ENCODE measurements at places on chromosomes 5 and 9.

DNA sequence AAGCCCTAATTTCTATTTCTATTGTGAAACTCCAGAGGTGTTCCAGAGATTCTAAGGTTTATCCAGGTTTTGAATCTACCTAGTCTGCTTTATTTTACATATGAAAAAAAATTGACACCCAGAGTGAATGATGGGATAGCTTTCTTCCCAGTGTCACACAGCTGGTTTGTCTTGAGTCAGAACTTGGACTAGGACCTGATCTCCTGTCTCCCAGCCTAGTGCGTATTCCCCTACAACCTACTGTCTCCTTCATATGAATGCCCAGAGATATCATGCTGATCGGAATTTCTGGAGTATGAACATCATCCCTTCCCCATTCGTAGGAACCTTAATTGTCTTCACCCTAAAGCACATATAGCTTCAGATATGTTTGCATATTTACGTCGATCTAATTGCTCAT is 524.2 kb downstream of the SPATA31D1 start:
- DNase-seq = no peak

DNA sequence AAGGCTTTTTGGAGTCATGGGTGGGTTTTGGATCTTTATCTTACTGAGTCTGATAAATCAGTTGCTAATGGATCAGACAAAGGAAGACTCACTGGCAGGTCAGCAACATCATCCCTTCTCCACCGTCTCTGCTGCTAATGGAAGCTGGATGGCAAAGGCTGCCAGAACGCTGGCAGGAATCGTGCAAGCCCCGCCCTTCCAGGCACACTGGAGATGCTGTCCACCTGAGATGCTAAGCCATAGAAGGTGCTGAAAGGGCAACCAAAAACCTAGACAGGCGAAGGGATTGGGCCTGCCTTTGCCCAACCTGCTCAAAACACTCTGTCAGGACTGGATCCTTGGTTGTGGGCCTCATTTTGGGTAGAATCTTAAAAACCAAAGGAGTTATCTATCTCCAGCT is 139.5 kb upstream of the FSTL4 start:
- DNase-seq = no peak

DNA sequence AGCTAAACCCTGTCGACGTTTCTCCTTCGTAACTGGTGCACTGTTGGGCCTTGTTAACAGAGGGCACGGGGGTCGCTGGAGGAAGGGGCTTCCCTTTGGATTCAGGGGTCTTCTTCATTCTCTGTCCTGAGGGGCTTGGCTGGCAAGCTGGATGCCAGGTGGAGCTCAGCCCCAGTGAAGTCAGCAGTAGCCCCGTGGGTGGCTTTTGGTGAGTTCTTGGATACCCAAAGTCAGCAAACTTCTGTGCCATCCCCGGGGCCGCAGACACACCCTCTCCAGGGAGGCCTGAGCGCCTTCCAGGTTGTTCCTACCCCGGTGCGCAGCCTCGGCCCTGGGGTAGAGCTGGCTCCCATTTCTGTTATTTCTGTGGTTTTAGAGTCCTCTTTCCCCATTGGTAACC is 12.3 kb upstream of the OBP2A start:
- no peak for DNase-seq

DNA sequence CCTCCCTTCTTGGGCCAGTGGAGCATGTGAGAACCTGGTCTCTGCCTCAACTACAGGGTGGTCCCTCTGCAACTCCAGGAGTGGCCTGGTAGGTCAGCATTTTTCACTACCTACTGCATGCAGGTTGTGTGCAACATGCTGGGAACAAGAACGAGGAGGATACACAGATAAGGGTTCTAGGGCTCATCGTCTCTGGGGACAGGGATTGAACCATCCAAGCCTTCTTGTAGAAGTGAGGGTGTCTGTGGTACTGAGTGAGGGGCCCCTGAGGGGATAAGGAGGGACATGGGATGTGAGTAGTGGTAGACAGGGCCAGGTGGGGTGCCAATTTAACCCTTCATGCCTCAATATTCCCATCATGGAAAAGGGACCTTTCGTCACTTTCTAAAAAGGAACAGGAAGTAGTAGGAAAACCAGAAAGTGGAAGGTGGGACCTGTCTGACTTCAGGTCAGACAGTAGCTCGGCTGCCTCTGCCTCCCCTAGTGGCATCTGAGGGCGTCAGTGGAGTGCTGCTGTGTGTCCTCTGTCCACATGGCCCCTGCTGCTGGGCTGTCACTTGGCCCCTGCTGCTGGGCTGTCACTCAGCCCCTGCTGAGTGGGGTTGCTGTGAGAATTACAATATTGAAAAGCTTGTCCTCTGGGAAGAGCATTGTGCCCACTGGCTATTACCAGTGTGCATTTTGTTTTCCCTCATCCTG is 48.6 kb upstream of the RNU6ATAC start:
- DNase-seq = no peak

DNA sequence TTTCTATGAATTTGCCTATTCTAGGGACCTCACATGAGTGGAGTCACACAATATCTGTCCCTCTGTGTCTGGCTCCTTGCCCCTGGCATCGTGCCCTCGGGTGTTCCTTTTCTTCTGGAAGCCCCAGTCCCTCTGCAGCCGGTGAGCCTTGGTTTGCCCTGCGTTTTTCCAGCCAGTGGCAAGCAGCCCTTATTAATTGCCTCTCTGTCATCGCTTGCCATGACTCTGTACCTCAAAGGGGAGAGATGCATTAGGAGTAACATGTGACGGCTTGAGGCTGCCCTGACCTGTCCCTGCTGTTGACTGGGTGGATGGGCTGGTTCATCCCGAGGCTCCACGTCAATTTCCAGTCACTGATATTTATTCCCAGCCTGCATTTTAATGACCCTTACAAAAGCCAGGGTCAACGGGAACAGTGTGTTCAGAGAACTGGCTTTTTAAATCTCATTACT is 87.3 kb downstream of the CFAP90 start:
- DNase-seq = no peak

GRCh38 chr9:127267793-127268525 is 3.4 kb downstream of the GARNL3 start:
- no peak for DNase-seq

GRCh38 chr5:150129813-150130492 is 25.7 kb downstream of the PDGFRB start:
- peak; percentile 58 for DNase-seq

DNA sequence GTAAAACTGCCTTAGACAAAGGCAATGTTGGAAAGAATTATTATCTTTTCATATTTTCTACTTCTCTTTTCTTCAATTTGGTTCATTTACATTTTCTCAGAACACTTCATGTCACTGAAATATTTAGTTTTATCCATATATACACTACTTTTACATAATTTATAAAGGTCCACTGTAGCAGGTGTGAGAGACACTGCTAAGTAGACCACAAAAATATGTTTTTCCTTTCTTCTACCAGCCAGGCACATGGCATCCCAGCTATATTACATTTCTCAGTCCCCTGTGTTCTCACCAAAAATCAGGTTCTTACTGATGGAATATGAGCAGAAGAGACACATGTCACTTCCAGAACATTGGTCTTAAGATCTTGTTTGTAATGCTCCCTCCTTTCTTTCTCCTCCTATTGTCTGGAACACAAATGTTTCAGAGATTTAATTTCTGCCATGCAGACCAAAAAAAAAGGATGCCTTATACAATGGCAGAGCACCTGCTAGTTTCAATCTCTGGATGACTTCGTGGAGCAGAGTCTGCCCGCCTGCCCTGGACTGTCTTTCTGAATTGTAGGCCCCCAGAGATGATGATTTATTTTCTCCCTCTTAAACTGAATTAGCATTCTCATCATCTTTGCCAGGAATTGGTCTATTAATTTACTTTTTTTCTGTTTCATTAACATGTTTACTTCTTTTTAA is 125.4 kb upstream of the ACOT12 start:
- no peak for DNase-seq

GRCh38 chr9:97771641-97772040 is 74.5 kb upstream of the XPA start:
- DNase-seq = no peak

GRCh38 chr5:32865475-32865874 is 154.4 kb downstream of the NPR3 start:
- DNase-seq = no peak

DNA sequence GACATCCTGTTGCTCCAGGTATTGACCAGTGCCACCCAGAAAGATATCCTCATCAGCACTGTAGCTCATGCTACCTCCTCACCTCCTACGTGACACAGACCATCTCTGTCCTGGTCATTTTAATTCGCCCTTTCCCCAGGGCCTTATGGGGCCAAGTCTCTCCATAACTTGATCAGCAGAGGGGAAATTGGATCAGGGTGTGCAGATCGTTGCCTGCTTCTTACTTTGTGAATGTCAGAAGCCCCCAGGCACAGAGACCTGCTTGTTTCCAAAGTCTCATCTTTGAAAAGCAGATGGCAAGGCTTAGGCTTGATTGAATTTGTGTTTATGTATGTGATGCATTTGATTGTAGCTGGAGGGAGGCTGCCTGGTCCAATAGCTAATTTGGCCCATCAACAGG is 8.8 kb upstream of the DBH start:
- DNase-seq = no peak

- no peak for DNase-seq
These were observed 203.6 kb downstream of the ALDH1A1 start for GRCh38 chr9:72749276-72749675.

DNA sequence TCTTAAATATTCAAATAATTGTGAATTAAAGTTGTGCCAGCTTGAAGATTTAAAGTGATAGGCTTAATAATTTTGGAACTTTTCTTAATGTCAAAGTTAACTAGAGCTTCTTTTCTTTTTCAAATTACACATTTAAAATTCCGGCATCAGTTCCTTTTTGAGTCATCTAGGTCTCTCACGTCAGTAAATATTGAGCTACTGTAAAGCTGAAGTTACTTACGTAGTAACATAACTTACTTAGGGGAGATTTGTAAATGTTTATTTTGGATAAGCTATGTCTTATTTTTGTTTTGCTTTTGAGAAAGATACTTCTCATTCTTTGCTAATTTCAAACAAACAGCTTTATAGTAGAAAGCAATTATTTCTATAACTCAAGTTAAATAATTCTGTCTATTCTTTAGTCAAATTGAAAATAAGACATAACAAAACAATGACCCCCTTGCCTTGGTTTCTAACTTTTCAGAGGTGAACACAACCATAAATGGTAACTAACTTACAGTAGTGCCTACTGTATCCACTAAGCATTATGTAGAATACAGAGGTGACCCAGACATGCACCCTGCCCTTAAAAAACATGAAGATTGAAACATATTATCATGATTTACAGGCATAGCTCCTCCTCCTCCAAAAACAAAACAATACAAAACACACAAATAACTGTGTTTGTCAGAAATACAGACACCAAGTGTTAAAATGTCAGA is 29.8 kb downstream of the CD274 start:
- no peak for DNase-seq

DNA sequence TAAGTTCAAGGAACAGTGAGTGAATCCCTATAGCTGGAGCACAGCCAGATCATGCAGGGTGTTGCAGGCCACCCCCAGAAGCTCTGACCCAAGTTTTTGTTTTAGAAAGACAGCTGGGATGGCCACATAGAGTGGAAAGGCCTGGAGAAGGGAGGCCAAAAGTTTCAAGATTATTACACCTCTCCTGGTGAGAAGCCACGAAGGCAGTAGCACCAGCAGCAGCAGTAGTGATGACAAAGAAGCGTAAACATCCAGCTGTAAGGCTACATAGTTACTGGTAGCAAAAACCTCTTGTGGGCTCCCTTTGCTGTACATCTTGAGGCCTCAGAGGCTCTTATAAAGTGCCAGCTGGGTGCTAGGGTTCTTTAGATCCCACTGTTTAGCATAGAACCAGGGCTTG is 11.8 kb downstream of the ADAMTSL1 start:
- DNase-seq = no peak

DNA sequence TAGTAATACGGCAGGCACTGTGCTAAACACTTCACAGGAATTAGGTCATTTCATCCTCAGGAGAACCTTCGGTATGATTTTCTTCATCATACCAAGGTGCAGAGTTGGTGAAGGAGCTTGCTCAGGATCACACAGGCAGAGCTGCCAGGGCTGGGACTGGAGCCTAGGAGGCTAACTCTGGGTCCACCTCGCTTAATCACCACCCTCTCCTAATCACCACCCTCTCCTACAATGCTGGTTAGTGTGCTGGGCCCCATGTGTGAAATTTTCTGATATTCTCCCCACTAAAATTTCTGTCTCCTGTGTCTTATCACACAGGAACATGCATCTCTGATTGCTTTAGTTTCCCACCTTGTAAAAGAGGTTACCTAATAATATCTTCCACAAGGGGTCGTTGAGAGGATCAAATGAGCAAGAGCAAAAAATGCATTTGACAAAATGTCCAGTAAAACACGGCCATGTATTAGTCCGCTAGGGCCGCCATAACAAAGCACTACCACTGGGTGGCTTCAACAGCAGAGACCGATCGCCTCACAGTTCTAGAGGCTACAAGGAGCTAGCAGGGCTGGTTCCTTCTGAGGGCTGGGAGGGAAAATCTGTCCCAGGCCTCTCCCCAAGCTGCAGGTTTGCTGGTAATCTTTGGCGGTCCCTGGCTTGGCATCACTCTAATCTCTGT is 128.2 kb upstream of the NFIB start:
- no peak for DNase-seq

DNA sequence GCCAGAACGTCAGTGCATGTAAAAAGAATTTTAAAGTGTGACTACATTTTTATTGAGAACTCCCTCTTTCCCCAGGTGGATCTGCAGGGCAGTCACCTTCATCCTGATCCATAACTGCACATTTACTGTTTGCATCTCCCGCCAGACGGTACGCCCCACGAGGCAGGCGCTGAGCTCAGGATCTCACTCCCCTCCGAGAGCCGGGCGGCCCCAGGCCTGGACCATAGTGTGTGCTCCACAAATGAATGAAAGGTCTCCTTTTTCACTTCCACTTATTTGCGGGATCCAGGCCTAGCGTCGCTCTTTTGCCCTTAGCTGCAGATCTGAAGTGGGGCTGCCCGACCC is 378 bp downstream of the DROSHA start:
- no peak for DNase-seq

DNA sequence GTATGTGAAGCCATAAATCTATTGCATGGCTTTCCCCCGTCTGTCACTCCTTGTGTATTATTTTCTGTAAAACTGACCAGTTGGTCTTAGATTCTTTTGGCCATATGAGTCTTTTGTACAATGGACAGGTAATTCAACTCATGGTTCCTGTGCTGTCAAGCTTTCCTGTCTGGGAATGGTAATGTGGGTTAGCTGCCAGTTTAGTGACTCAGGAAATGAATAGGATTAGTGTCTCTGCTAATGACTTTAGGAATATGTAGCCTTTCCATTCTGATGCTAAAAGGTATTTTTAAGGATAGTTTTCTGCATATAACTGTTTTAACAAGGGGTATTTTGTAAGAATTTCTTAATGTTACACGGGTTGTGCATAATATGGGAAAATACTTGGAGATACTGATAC is 182.7 kb downstream of the PBX3 start:
- no peak for DNase-seq

GRCh38 chr5:80103371-80103770 is 68.2 kb downstream of the THBS4 start:
- no peak for DNase-seq

DNA sequence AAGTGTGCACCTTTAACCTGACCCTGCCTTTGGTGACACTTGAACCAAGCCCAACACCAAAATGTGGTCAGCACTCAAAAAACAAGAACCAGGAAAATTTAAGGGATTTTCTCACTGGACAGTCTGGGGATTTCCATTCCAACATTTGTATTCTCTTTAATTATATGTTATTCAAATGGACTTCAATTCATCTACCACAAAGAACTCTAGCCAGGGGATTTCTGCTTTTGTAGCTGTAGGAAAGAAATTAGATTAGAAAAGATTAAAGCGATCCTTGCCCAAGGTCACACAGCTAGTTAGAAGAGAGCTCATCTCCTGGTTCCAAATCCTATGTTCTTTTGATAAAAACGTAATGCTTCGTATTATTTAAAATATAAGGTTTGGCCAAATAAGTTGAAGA is 94.8 kb upstream of the JAK2 start:
- no peak for DNase-seq
